ENCODE measurements at places on chromosomes 16 and 17. TPM values are rescaled to one million over a fixed set of nuclear protein-coding genes. Genes with fewer than 3 reads are reported as not detected.

PPM1E gene
- 0.13 TPM for total RNA-seq

DNA sequence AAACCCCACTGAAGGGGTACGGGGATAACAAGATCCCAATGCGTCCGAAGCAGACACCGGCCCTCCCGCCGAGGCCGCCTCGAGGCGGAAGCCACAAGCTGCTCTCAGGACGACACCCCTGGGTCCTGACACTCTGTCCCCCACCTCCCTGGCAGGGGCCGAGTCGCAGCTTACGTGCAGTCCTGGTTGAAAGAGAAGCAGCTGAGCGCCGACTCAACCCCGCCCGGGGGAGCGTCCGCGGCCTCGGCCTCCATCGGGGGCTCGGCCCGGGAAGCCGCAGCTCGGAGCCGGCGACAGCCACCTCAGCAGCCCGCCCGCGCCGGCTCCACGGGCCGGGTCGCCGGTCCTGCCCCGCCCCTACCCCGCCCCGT lies at the start of gene WIPI1:
Gene WIPI1 (minus strand): TSS at position 329 of the 371 bp plus-strand sequence. CDS start 75 bp downstream, at position 254.
- DNase-seq: peak; percentile 91

DNA sequence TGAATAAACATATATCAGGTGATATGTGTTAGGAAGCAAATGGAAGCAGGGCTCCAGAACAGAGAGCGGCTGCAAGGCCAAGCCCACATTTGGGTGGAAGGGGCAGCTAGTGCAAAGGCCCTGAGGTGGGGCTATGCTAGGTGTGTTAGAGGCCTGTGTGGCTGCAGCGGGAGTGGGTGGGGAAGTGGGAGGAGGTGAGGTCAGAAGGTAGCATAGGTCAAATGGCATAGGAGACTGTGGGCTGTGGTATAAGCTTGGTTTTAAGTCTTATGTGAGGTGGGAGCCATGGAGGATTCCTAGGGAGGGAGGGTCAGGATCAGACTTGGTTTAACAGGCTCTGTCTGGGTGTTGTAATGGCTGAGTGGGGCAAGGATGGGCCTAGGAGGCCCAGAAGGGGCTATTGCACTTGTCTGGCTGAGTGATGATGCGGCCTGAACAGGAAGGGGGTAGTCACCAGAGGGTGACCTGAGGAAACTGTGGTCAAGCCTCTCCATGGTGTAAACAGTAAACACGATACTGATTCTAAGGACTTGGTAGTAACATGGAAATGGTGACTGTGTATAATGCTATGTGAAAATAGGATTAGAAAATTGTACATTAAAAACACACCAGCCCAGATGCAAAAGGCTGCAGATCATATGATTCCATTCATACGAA lies 31.1 kb downstream of the RAI1 start:
- DNase-seq: no peak

CIITA gene
- total RNA-seq: 10.0 TPM

DNA sequence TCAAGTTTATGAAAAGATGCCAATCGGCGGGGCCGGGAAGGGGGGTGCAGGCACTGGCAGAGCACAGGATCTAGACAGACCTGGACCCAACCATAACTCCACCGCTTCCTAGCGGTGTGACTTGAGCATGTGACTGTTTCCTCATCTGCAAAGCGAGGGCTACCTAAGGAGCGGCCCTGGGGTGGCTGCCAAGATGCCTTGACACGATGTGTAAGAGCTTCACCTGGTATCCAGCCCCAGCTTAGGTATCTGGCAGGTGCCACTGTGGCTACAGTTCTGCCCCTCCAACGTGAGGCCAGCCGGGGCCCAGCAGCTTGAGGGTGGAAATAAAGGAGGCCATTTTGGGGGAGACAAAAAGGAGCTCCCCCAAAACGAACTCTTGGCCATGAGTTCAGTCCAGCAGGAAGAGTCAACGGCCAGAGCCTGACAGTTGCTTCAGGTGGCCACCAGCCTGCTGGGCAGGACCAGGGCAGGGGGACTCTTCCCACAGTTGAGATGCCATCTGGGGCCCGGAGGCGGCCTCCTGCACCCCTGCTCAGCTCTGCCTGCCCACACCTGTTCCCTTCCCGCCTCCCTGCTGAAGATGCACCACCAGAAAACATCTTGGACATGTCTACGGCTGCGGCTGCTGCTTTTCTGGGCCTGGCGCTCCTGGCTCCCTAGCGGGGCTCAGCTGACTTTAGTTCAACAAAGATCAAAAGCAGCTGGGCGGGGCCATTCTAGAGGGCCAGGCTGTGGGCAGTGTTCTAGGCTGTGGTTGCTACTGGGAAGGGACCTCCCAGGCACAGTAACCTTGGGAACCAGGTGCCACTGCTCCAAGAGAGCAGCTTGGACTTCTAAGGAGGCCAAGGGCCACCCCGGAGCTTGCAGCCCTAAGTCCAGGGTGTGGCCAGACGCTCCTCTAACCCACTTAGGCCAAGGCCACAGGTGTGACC lies 3.4 kb upstream of the MTSS2 start:
- no peak for DNase-seq

DNA sequence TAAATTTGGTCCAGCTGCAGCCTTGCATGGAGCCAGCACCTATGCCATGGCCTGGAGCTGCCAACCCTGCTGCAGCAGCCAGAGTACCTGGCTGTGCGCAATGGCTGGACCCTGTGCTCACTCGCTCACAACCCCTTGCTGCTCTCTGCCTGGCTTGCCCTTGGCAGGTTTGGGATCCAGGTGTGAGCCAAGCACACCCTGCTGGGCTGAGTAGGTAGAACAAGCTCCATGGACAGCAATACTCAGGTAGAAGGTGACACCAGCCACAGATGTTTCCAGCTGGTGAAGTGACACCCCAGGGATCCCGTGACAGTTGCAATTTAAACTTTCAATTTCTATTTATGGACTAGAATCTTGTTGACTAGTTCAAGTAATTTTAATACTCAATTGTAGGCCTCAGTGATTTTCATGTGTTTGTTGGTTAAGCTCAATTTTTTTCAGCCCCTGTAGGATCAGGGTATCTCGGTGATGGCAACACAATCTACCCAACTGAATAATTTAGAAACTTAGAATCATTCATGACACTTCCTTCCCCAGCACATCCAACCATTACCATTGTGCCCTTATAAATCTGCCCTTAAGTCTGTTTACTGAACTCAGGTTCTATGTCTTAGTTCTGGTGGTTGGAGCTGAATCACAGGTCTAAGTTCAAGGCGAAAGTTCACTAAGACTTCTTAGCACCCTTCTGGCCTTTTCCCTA lies 480.0 kb downstream of the PMP22 start:
- no peak for DNase-seq

DNA sequence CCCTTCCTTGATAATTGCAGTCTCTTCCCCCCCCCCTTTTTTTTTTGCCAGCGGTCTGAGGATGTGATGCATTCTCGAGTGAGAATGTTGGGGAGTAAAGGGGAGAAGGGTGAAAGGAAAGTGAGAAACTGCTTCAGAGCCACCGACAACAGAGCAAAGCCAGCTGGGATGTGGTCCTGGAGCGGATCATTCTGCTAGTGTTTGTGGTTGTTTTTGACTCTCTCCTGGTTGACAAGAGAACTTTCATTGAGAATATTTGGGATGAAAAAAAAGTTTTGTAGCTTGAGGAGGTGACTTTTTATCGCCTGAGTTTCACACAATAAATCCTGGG lies 1.3 kb downstream of the NF1 start:
- no peak for DNase-seq

DNA sequence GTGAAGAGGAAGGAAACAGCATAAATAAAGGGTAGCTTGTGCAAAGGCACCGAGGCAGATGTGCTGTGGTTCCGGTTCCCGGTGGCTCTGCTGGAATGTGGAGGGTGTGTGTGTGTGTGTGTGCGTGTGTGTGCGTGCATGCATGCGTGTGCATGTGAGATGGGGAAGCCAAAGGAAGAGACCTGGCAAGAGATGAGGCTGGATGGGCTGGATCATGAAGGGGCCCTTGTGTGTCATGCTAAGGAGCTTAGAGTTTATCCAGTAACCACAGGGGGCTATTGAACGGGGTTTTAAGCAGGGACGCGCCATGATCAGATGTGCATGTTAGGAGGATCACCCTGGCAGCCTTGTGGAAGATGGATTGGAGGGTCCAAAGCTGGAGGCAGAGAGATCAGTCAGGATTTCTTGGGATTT lies 8.3 kb downstream of the WSCD1 start:
- DNase-seq: no peak

- DNase-seq: no peak
These were observed 12.9 kb upstream of the ELAC2 start for GRCh38 chr17:13030459-13031300.
